ENCODE measurements at places on chromosomes 2 and 18. TPM values are rescaled to one million over a fixed set of nuclear protein-coding genes. Genes with fewer than 3 reads are reported as not detected.

DNA sequence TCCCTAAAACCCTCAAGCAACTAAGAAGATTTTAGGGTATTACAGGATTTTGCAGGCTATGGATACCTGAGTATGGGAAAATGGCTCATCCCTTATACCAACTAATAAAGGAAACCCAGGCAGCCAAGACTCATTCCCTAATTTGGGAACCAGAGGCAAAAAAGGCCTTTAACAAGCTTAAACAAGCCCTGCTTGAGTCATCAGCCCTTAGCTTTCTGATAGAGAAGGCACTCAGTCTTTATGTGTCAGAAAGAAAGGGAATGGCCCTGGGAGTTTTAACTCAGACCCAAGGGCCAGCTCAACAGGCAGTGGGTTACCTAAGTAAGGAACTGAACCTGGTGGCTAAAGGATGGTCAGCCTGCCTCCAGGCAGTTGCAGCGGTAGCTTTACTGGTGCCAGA, 96.9 kb upstream of the RMP24 start:
- DNase-seq: no peak

- no peak for DNase-seq
Measured at GRCh38 chr2:29068513-29068912, 5.8 kb downstream of the PCARE start.

- no peak for DNase-seq
Measured at GRCh38 chr2:69055688-69056470, 42.9 kb downstream of the ANTXR1 start.

RPS27A gene
- total RNA-seq: 2,483 TPM

DNA sequence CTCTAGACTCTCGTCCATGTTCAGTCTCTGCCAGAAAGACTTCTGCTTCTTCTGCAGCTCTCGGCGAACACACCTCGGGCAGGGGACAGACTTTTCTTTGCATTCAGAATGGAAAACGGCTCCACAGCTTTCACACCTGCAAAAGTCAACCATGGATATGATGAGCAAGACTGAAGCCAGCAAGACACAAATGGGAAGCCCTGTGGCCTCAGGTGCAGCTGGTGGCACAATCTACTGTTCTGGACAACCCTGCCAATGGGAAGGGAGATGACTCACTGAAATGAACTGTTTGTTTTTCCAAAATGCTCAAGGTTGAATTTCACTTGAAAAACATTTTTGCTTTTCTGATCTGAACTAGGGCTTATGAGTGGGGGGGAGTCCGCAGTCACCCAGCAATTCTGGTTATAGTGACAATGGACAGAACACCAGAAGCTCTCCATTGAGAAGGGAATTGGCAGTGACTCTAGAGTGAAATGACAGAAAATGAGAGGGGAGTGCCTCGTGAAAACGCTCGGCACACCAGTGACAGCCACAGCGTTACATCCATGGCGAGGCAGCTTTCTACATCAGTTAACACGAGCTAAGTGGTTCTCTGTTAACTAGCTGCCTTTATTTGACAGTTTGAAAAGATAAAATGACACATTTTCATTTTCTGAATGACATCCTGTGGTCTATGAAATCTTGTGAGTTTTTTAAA, 58.8 kb upstream of the FZD5 start:
- DNase-seq: no peak

BCL2 gene
- 9.9 TPM for total RNA-seq

NEUROD1 gene
- total RNA-seq: not detected

IGFBP2 gene
- total RNA-seq: 134 TPM

ZCCHC2 gene
- total RNA-seq: 27.0 TPM

- no peak for DNase-seq
Measured at GRCh38 chr18:67142604-67143003, 373.9 kb downstream of the DSEL start.

- DNase-seq: no peak
Measured at GRCh38 chr2:146209842-146210275, 1635.0 kb upstream of the ACVR2A start.

- DNase-seq: no peak
Measured at GRCh38 chr2:217976301-217976700, 26.5 kb downstream of the TNS1 start.

ANKRD62 gene
- not detected for total RNA-seq

DNA sequence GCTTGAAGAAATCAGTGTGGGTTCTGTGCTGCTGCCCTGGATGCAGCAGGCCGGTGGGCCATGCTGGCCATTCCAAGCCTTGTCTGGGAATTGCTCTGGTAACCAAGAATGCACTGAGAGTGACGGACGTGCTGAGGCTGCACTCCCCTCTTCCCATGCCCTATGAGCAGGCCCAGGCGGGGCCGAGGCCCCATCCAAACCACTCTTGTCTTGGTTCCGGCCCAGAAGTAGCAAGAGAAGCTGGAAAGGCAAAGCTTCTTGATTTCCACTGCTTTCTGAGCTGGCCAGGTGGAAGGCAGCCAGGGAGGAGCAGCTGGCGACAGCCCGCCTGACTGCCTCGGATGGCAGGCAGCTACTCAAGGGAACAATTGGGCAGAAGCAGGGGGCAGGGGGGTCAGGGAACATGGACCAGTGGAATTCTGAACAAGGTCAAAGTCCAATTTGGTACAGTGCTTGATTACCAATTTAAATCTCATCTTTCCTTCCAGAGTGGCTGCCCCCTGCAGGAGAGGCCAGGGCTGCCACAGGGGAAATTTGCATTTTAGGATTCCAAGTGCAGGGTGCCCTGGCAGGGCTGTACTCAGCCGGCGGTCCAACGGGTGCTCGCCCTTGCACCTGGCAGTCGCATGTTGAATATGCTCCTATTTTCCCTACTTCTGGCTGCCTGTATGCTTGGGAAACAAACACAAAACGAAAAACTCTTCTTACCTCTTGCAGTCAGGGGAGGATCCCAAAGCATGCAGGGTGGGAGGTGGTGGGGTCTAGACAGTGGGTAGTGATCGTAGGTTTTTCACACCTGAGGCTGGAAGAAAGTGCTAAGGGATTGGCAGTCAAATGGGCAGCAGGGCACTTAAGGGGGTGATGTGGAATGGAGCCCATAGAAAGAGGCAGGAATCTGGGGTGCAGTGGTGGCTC, 67.3 kb downstream of the LIPG start:
- DNase-seq: peak; percentile 82

- no peak for DNase-seq
Measured at GRCh38 chr2:121790276-121790956, 35.0 kb downstream of the TSN start.

NABP1 gene
- 1.9 TPM for total RNA-seq

DNA sequence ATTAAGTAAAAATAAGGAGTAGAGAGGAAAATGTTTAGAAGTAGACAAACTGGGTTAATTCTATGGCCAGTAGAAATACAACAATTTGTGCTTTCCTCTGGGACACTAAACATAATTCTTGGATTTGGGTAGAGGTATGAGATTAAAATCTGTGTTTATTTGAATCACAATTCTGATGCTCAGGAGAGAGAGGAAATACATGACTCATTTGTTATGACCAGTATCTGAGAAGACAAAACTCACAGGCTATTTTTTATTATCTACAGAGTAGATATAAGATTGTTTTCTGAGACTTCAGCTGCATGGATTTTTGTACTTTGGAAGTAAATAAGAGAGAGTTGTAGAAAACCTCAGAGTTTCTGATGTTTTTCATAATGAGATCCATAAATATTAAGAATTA, 315.7 kb upstream of the CWC22 start:
- no peak for DNase-seq

ZSWIM2 gene
- total RNA-seq: not detected

CNGA3 gene
- total RNA-seq: not detected

DNA sequence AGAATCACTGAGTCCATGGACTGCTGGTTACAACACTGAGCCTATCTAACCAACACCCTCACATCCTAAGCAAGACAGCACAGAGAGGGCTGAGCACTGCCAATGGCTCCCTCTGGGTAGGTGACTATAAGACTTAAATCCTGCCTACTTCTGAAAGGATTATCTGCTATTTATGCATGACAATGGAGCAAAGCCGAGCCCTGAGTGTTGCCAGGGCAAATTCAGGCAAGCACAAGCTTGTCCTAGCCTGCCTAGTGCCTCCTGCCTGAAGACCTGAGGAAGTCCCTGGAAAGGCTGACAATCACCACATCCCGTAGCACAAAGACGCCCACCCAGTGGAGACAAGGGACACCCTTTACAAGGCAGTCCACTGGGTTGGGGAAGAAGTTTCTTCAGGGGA, 129.7 kb downstream of the OSR1 start:
- DNase-seq: no peak

- no peak for DNase-seq
Measured at GRCh38 chr2:110875384-110875725, 143.0 kb downstream of the ACOXL start.

GRCh38 chr2:227877421-227878310, 6.2 kb downstream of the DAW1 start:
- DNase-seq: peak; percentile 65

- DNase-seq: peak; percentile 74
Measured at GRCh38 chr2:223970343-223971128, 13.3 kb downstream of the MRPL44 start.

DNA sequence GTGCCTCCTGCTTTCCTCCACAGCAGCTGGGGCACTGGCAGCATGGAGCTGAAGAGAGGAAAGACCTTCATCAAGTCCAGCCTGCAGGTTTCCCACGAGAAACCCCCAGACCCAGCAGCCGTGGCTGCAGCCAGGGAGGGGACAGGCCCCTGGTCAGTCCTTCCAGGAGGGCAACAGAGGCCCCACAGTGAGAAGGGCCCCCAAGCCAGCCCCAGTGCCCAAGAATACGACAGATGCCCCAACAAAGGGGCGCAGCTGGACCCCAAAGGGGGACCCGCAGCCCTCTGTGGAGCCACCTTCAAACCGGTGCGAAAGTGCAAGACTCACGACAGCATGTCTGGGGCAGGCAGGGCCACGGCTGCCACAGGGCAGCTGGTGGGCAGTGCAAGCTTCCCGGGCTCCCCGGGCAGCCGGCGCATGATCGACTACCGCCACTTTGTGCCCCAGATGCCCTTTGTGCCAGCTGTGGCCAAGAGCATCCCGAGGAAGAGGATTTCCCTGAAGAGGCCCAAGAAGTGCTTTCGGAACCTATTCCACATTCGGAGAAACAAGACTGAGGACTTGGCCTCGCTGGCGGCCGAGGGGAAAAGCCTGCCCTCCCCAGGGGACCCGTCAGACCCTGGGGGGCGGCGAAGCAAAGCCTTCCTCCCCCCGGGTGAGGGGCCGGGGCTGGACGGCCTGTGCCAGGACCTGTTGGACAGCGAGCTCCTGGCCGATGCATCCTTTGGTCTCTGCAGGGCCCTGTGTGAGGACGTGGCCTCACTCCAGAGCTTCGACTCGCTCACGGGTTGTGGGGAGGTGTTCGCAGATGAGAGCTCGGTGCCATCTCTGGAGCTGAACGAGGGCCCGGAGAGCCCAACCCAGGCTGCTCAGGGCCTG, 6.9 kb downstream of the AMER3 start:
- DNase-seq: peak; percentile 64

CD207 gene
- 0.10 TPM for total RNA-seq

DNA sequence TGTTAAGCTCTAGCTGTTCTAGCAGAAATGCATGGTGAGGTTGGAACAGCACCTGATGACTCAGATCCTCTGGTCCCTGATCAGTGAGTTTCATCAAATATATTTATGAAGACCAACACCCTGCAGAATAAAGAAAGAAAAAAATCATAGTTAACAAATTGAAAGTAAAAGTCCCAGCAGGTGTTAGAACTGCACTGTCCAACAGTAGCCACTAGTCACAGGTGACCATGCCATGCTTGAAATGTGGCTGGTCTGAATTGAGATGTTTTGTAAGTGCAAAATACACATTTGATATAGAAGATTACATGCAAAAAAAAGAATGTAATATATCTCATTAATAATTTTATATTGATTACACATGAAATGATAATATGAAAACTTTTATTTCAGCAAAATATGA, 1010.7 kb upstream of the ZEB2 start:
- DNase-seq: no peak

- no peak for DNase-seq
Measured at GRCh38 chr2:18830962-18831361, 241.6 kb upstream of the NT5C1B start.

DNA sequence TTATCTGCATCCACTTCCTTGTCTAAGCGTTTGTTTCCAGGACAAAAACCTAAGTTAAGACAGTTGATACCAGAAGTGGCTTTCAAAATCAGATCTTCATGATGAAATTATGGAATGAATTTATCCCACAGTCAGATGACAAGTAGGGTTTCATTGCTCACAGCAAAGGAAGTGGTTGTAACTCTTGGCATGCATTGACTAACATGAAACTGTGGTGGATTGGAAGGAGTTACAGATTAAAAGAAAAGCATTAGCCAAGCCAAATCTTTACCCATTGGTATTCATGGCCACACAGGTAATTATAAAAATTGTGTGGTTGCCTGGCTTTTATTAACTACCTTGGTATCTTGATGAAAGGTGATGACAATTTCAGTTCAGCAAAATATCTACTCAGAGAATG, 438.0 kb upstream of the NXPH2 start:
- DNase-seq: no peak

- peak; percentile 73 for DNase-seq
Measured at GRCh38 chr2:73285159-73285739, 971 bp upstream of the FBXO41 start.

DNA sequence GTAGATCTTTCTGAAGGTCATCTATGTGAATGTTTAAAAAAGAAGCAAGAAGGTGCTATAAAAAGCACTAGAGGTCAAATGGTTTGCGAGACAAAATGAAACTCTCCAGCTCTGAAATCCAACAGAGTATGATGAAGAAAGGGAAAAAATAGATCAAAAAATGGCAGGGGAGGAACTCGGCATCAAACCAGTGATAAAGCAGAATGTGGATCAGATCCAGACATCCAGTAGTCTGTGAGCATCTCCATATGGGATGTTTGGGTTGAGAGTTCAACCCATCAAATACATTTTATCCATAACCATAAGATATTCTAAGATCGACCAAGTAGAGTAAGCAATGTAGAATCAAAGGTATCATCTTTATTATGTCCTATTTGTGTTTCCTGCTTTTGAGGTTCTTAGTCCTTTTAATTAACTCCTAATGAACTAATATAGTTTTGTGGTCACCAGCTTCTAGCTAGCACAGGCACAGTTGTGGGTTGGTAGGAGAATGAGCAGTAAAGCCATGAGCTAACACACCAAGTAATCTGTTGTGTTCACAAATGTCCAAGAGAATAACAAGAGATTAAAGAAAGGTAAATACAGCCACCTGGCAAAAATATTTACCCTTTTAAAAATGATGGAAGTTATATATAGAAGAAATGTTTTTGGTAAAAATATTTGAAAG, 160.9 kb downstream of the NEDD4L start:
- peak; percentile 51 for DNase-seq

GRCh38 chr2:221448844-221449390, 123.2 kb downstream of the EPHA4 start:
- DNase-seq: no peak

GCC2 gene
- 13.5 TPM for total RNA-seq

IGFBP5 gene
- total RNA-seq: not detected

GRCh38 chr2:110107092-110108079, 8.2 kb downstream of the MALL start:
- no peak for DNase-seq

FAM237A gene
- total RNA-seq: not detected

LRRC30 gene
- not detected for total RNA-seq

KYNU gene
- total RNA-seq: not detected
